ENCODE measurements at places on chromosomes 5 and 9. TPM values are rescaled to one million over a fixed set of nuclear protein-coding genes. Genes with fewer than 3 reads are reported as not detected.

DNA sequence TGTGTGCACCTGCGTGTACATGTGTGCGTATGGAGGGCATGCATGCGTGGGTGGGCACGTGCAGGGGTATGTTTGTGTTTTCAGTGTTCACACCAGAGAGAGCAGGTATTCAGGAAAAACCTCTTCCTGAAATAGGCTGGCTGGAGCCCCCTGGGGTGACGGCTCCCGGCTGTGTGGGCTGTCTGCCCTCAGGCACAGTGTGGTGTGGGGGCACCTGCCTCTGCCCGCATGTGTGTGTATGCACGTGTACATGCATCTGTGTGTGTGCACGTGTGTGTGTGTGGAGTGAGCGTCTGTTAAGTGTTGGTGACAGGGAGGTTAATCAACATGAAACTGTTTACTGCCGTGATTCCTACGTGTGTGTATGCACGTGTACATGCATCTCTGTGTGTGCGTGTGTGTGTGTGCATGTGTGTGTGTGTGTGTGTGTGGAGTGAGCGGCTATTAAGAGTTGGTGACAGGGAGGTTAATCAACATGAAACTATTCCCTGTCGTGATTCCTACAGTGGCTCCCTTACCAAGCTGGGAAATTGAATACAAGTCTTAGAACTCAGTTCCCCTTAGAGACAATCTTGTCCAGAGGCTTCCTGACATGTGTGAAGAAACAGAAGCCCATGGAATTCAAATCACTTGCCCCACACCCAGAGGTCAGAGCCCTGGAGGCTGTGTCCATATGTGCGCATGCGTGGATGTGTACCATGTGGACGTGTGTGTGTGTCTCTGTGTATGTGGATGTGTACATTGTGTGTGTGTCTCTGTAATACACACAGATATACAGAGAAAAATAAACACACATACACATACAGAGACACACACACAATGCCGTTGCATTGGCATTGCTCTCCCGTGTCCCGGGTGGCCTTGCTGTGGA is 372.4 kb upstream of the IRX4 start:
- no peak for DNase-seq

Gene NCS1
- total RNA-seq = 1.1 TPM

DNA sequence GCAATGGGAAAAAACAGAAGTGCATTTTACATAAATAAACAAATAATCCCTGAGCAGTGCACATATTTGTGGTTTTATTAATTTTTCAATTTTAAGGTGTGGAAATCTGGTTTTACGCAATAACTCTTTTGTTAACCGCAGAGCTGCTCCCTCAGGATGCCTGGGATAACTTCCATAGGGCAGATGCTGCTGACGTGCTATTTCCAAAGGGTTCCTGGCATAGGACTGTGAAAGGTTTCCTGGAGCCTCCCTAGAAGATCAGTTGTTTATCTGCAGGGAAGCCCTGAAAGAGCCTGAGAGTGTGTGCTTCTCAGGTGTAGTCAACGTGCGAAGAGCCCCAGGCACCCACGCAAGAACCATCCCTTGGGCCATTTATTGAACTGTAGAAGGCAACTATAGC is 443.5 kb downstream of the PLK2 start:
- no peak for DNase-seq

Gene CAST
- total RNA-seq = 165 TPM

Data from activated naive CD8-positive, alpha-beta T cell treated with anti-CD3 and anti-CD28 coated beads, Interleukin-2, amount 10 ng/mL, durations not matched to agents 7 days and 5 days (primary cell).